ENCODE measurements at places on chromosomes 7 and 10.

DNA sequence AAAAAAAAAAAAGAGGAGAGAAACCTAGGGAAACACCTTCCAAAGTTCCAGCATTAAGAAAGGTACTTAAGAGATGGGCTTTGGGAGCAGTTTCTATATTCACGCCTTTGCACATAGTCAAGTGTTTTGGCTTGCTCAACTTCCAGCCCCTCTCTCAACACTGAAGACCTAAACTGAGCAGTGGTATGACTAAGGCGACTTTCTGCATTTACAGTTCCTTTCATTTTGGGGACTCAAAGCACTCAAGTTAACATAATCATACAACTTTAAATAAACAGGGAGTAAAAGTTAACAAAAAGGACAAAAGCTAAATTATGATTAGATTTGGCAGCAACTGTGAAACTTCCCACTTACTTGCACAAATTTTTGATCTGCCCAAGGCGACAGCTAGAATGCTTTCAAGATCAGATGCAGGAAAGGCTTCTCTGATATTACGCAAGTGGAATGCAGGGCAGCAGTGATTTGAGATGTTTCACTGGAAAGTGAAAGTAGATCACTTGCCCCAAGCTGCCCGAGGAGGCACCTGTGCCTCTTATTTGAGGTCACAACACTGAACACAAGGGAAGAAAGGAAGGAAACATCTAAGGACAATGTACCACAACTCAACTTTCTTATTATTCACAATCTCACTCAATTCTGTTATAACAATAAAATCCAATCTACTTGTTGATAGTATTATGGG, 199.5 kb downstream of the SKAP2 start:
- H3K4me3 ChIP-seq, result no peak overlapping the region
- H3K27me3 ChIP-seq, result no peaks in the 10 kb centered on the region
- H3K27ac ChIP-seq, result no peak overlapping the region
- DNase-seq, result no peak
- no peaks in the 10 kb centered on the region for H3K4me1 ChIP-seq

- H3K27ac ChIP-seq, result peak overlapping the region; percentile 54
- peaks cover 4% of the 10 kb centered on the region for H3K4me1 ChIP-seq
- H3K27me3 ChIP-seq, result no peaks in the 10 kb centered on the region
- no peaks in the 10 kb centered on the region for H3K36me3 ChIP-seq
Measured at GRCh38 chr10:91556691-91557566, 75.9 kb downstream of the PPP1R3C start.

GRCh38 chr10:97895915-97896314, 46.3 kb downstream of the GOLGA7B start:
- H3K4me3 ChIP-seq, result no peak overlapping the region
- H3K27me3 ChIP-seq, result peaks cover 8% of the 10 kb centered on the region
- H3K27ac ChIP-seq, result no peak overlapping the region
- no peaks in the 10 kb centered on the region for H3K36me3 ChIP-seq
- no peaks in the 10 kb centered on the region for H3K4me1 ChIP-seq

DNA sequence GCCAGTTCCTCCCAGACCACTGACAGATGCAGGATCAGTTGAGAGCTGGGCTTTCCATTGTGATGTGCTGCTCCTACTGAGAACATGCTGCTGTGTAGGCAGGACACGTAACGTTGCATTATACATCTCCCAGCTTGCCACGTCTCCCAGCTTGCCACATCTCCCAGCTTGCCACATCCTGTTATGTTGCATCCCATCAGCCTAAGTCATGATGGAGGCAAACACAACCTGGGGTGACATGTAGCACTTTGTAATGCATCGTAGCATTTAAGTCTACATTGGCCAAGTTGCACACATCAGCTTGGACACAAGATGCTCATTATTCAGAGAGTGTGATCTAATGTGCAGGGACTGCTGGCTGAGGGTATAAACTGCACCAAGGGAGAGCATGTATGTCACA, 73.3 kb upstream of the CHCHD3 start:
- H3K36me3 ChIP-seq, result no peaks in the 10 kb centered on the region
- DNase-seq, result no peak
- no peaks in the 10 kb centered on the region for H3K4me1 ChIP-seq
- H3K4me3 ChIP-seq, result no peak overlapping the region
- no peak overlapping the region for H3K27ac ChIP-seq
- H3K27me3 ChIP-seq, result no peaks in the 10 kb centered on the region

GRCh38 chr7:112052498-112052897, 153.7 kb downstream of the DOCK4 start:
- H3K36me3 ChIP-seq, result no peaks in the 10 kb centered on the region
- no peak overlapping the region for H3K27ac ChIP-seq

GRCh38 chr10:69861251-69862240, 59.8 kb downstream of the COL13A1 start:
- no peaks in the 10 kb centered on the region for H3K36me3 ChIP-seq
- no peak overlapping the region for H3K4me3 ChIP-seq
- H3K27me3 ChIP-seq, result no peaks in the 10 kb centered on the region

- no peak overlapping the region for H3K4me3 ChIP-seq
- no peaks in the 10 kb centered on the region for H3K4me1 ChIP-seq
- DNase-seq, result no peak
- no peaks in the 10 kb centered on the region for H3K27me3 ChIP-seq
- H3K36me3 ChIP-seq, result no peaks in the 10 kb centered on the region
- no peak overlapping the region for H3K27ac ChIP-seq
Measured at GRCh38 chr10:86804805-86805204, 48.4 kb downstream of the BMPR1A start.

GRCh38 chr10:93590638-93591037, 10.4 kb downstream of the RBP4 start:
- H3K27ac ChIP-seq, result no peak overlapping the region
- H3K36me3 ChIP-seq, result no peaks in the 10 kb centered on the region
- no peaks in the 10 kb centered on the region for H3K27me3 ChIP-seq
- no peak overlapping the region for H3K4me3 ChIP-seq

DNA sequence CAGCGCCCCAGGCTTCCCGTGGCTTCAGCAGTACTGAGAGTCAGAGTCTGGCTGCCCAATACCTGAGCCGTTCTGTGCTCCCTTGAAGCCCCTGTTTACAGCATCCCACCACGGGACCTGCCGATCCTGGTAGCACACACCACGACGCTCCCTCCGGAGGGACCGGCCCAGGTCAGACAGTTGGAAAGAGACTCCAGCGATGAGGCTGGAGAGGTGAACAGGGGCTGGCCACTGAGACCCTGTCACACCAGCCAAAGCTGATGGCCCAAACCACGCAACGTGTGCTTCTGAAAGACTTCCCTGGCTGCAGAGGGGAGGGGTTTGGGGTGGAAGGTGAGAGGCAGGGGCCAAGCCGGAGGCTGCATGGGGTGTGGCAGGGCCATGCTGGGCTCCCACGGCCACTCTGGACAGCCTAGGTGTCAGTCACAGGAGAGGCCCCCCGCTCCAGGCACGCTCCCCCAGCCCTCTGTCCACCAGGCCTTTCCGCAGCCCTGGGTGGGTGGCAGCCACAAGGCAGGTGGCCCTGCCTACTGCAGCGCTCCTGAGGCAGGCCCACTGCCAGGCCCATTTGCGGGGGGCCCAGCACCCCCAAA, 140.2 kb upstream of the CHST15 start:
- H3K4me3 ChIP-seq, result no peak overlapping the region
- H3K36me3 ChIP-seq, result no peaks in the 10 kb centered on the region
- H3K4me1 ChIP-seq, result no peaks in the 10 kb centered on the region
- H3K27me3 ChIP-seq, result no peaks in the 10 kb centered on the region

- DNase-seq, result no peak
- H3K4me3 ChIP-seq, result no peak overlapping the region
- no peaks in the 10 kb centered on the region for H3K27me3 ChIP-seq
- no peak overlapping the region for H3K27ac ChIP-seq
- H3K36me3 ChIP-seq, result no peaks in the 10 kb centered on the region
- H3K4me1 ChIP-seq, result no peaks in the 10 kb centered on the region
Measured at GRCh38 chr10:66942407-66942806, 16.6 kb downstream of the LRRTM3 start.

DNA sequence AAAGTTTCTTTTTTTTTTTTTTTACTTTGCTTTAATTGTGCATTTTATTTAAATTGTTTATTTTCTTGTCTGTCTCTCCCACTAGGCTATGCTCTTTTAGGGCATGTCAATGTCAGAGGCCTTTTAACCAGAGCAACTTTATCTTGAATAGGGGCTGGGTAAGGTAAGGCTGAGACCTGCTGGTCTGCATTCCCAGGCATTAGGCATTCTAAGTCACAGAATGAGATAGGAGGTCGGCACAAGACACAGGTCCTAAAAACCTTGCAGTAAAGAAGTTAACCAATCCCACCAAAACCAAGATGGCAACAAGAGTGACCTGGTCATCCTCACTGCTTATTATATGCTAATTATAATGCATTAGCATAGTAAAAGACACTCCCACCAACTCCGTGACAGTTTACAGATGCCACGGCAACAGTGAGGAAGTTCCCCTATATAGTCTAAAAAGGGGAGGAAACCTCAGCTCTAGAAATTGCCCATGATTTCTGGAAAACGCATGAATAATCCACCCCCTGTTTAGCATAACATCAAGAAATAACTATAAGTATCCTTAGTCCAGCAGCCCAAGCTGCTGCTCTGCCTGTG, 47.0 kb upstream of the FRMD4A start:
- H3K4me1 ChIP-seq, result no peaks in the 10 kb centered on the region
- H3K27ac ChIP-seq, result no peak overlapping the region
- no peaks in the 10 kb centered on the region for H3K36me3 ChIP-seq
- H3K27me3 ChIP-seq, result no peaks in the 10 kb centered on the region
- H3K4me3 ChIP-seq, result no peak overlapping the region
- DNase-seq, result no peak

DNA sequence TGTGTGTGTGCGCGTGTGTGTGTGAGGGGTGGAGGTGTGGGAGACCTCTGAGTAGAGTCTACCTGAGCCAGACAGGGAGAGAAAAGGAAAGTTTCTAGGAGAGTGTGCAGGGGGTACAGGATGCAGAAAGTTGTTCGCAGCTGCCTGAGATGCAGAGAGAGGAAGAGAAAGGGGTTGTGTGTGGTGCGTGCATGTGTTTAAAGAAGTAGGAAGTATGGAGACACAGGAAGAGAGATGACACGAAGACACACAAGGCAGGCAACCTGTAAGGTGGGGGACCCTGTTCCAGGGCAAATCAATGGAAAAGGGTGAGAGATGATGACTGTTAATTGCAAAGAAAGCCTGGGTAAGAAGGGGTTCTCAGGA, 52.2 kb downstream of the C10orf105 start:
- DNase-seq, result no peak
- H3K27ac ChIP-seq, result no peak overlapping the region

DNA sequence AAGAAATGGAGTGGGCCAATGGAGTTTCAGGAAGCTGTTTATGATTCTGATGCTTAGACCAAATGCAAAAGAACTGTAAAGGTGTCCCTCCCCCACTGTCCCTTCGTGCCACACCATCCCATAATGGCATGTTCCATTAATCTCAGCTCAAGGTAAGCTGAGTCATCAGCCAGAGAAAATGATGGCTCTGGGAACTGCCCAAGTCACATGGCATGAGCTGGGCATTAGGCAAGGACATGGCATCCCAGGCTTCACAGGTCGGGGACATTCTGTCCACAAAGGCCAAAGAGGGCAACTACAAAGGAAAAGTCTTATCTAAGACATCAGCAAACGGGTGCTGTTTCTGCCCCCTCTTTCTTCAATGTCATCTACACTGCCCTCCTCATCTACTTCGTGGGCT, 44.9 kb downstream of the DLG5 start:
- no peak for DNase-seq
- H3K27me3 ChIP-seq, result no peaks in the 10 kb centered on the region
- H3K27ac ChIP-seq, result peak overlapping the region; percentile 42
- no peak overlapping the region for H3K4me3 ChIP-seq
- H3K4me1 ChIP-seq, result peaks cover 4% of the 10 kb centered on the region

GRCh38 chr10:60400366-60400765, 10.7 kb upstream of the ANK3 start:
- no peak for DNase-seq
- H3K4me3 ChIP-seq, result no peak overlapping the region
- H3K4me1 ChIP-seq, result no peaks in the 10 kb centered on the region
- no peak overlapping the region for H3K27ac ChIP-seq

GRCh38 chr7:38296059-38296857, 22.8 kb upstream of the TARP start:
- H3K27ac ChIP-seq, result no peak overlapping the region
- no peaks in the 10 kb centered on the region for H3K36me3 ChIP-seq
- no peak for DNase-seq
- H3K4me3 ChIP-seq, result no peak overlapping the region
- no peaks in the 10 kb centered on the region for H3K27me3 ChIP-seq

DNA sequence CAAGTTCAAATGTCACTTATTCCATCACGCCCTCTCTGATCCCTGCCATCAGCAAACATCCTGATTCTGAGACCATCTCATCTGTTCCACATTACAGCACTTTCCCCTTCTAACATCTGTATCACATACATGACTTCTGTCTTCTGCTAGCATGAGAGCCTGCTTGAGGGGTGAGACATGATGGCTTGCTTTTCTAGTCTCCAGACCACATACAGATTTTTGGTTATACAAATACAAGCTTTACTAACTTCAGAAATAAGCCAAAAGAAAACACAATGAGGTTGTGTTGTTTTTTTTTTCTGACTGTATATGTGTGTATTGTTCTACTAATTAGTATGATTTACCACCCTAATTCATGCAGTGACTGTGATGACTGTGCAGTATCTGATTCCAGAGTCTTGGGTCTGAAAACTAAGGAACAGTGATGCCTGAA, 34.3 kb downstream of the NAPEPLD start:
- no peak for DNase-seq
- H3K36me3 ChIP-seq, result no peaks in the 10 kb centered on the region
- no peak overlapping the region for H3K27ac ChIP-seq
- no peak overlapping the region for H3K4me3 ChIP-seq

DNA sequence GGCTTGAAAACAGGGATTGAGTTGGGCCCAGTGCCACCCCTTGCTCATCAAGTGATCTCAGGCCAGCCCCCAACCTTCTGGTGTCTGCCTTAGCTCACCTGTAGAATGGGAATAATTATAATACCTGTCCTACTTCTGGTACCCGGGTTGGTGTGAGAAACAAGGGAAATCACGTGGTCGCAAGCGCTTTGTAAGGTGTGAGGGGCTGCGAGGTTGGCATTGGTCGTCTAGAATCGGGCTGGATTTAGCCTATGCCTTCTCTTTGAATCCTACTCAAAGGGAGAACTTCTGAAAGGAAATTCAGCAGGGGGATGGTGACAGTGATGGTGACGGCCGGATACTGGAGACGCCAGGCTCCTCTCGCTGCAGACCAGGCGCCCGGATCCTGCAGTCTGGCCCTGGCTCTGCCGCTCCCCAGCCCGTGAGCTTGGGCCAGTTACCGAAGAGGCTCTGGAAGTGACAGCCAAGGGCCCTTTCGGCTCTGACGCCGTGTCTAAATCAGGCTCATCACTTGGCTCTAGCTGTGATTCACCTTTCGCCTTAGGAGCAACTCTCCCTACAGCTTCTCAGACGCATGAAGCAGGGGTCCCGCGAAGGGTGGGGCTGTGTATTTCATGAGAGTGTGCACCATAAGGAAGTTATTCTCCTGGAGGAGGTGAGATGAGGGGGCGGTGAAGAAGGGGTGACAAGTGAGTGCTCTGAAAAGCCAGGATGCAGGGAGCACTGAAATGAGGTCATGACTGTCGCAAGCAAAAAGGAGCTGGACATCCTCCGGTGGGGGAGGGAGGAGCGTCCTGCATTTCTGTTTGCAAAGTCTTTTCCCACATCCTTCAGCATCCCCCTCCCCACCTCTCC, 4.0 kb upstream of the CREB5 start:
- peak overlapping the region; percentile 88 for H3K27ac ChIP-seq
- H3K4me1 ChIP-seq, result peaks cover 3% of the 10 kb centered on the region
- no peaks in the 10 kb centered on the region for H3K36me3 ChIP-seq
- H3K27me3 ChIP-seq, result no peaks in the 10 kb centered on the region
- H3K4me3 ChIP-seq, result peak overlapping the region; percentile 81

GRCh38 chr7:68564306-68565135, 1033.8 kb upstream of the AUTS2 start:
- no peak overlapping the region for H3K4me3 ChIP-seq
- H3K27ac ChIP-seq, result no peak overlapping the region
- no peak for DNase-seq
- no peaks in the 10 kb centered on the region for H3K27me3 ChIP-seq

All from breast epithelium (tissue), 4 donors.